ENCODE measurements at places on chromosomes 13 and 19.

- no peak for DNase-seq
Observed at GRCh38 chr19:35729763-35730162, 12.0 kb downstream of the KMT2B start.

DNA sequence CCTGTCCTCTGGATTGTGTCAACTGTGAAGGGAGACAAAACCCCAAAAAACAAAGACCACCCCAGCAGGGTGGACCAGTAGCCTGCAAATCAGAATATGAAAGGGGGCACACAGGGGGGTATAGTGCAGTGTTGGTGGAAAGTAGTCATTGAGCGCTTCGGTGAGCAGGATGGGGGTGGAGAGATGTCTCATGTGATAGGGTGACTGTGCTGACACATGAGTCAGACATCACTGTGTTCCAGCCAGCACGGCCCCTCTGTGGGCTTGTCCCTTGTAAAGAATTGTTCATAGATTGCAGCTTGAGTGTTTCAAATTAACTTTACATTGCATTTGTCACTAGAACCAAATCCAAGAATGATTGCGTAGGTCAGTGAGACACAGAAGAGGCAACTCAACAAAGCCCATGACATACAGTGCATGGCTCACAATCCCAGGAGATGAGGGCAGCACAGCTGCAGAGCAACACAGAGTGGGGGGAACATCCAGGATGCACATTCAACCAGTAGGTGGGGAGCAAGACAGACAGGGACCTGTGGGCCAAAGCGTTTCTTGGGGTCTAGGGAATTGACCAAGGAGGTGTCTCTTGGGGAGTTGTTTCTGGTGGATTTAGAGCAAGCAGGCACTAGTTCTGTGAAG, 7.5 kb downstream of the ZNF440 start:
- DNase-seq: no peak

DNA sequence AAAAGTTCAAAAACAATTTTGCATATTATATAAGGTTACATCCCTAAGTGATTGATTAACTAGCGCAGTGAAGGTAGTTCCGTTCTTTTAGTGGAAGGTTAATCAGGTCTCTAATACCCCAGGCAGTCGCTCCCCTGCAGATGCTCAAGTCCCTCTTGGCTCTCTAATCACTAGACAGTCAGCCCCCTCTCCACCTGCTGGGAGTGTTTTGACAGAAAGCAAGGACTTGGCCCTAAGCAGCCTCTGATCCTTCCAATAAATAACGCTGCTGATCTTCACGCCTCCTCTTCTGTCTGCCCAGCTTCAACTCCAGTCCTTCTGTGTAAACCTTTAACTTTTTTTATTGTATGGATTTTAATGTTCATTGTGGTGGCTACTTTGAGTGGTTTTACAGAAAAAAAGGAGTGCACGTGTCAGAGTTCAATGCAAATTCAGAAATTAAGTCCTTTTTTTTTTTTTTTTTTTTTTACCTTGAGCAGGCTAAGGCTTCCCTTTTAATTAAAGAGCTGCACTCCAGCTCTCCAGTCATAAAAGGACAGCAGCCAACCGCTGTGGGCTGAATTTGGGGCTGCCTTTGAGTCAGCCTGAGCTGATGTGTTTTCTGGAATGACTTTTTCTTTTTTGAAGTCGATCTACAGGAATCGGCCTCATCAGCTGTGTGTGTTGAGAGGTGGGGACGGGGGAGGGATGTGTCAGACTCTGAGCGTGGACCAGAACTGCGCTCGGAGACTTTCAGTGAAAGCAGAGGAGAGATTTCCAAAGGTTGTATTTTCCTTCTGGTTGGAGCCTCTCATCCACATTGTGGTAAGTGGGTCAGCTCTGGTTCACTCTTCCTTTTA, 33.8 kb upstream of the MYO16 start:
- DNase-seq: no peak

GRCh38 chr19:44749994-44750393, 1.5 kb downstream of the BCL3 start:
- DNase-seq: no peak

GRCh38 chr19:806815-807421, 9.7 kb downstream of the PTBP1 start:
- DNase-seq: no peak

DNA sequence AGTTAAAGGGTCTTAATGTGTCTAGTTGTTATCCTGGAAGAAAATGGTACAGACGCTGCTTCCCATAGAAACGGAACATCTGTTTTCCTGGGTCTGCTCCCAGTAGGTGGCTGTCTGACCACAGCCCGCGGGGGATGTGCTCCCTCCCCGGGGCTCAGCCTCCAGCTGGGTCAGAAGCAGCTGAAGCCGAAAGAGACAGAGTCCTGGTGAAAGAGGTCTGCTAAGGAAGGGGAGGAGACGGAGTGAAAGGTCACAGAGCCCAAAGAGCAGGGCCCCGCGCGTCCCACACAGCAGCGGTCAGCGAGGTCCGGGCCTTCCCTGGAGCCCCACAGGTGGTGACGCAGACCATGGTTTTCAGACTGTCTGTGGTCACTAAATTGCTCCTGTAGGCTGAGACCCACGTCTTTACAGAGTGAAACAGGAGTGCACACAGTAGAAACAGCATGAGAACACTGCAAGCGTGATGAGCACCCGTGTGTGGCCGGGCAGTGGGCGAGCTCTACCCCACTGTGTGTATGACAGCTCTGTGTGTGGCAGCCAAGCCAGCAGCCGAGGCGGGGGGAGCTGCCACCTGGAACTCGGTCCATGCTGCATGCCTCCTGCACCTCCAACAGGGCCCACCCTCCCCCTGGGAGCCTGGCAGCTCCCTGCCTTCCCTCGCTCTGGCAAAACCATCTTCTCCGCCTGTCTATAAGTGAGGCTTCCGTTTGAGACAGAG, 52.0 kb upstream of the C13orf46 start:
- DNase-seq: no peak

DNA sequence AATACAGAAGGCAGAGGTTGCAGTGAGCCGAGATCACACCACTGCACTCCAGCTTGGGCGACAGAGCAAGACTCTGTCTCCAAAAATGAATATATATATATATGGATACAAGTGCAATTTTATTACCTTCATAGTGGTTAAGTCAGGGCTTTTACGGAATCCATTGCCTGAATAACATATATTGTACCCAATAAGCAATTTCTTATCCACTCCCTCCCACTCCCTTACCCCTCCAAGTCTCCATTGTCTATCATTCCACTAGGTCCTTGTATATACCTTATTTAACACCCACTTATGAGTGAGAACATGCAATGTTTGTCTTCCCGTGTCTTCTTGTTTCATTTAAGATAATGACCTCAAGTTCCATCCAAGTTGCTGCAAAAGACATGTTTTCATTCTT, 48.3 kb upstream of the AKAP11 start:
- DNase-seq: no peak

- DNase-seq: no peak
Observed at GRCh38 chr19:53646144-53646543, 14.3 kb downstream of the DPRX start.

GRCh38 chr13:77381059-77381458, 54.2 kb upstream of the MYCBP2 start:
- no peak for DNase-seq

GRCh38 chr13:73967397-73968165, 166.6 kb downstream of the KLF12 start:
- no peak for DNase-seq

- no peak for DNase-seq
Observed at GRCh38 chr13:111868716-111869115, 198.2 kb upstream of the SOX1 start.

DNA sequence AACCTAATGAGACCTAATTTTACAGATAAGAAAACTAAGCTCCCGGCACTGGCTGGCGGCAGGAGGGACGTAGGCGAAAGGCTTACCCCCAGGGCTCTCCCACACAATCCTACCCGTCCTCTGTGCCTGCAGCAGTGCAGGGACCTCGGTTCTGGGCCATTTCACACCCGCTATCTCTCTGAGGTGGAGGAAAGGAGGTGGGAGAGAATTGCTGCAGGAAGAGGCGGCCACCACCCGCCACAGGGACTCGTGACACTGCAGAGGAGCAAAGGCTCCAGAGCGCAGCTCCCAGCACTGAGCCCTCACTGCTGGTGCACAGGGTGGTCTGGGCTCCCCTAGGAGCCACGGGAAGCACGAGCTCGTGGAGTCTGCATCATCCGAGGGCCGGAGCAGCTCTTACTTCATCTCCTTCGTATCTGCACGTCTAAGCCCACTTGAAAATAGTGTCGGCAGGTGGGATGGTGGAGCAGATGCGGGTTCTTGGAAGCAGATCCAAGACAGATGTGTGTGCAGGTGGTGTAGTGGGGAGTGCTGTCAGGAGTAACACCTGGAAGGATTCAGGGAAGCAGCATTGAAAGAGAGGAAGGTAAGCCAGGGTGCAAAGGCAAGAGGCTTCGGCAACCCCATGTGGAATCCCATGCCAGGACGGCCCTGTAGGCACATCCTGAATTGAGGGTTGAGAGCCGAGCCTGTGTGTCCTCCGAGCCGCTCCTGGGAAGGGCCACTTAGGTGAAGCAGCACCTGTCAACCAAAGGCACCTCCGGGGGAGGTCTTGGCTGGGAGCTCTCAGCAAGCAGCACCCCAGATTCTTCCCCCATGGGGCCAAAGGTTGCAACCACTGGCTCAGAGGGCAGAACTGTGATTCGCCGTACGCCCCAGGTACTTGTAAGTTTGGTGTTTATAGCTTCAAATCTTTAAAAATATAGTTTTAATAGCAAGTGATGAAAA, 115.8 kb upstream of the SPACA7 start:
- no peak for DNase-seq

DNA sequence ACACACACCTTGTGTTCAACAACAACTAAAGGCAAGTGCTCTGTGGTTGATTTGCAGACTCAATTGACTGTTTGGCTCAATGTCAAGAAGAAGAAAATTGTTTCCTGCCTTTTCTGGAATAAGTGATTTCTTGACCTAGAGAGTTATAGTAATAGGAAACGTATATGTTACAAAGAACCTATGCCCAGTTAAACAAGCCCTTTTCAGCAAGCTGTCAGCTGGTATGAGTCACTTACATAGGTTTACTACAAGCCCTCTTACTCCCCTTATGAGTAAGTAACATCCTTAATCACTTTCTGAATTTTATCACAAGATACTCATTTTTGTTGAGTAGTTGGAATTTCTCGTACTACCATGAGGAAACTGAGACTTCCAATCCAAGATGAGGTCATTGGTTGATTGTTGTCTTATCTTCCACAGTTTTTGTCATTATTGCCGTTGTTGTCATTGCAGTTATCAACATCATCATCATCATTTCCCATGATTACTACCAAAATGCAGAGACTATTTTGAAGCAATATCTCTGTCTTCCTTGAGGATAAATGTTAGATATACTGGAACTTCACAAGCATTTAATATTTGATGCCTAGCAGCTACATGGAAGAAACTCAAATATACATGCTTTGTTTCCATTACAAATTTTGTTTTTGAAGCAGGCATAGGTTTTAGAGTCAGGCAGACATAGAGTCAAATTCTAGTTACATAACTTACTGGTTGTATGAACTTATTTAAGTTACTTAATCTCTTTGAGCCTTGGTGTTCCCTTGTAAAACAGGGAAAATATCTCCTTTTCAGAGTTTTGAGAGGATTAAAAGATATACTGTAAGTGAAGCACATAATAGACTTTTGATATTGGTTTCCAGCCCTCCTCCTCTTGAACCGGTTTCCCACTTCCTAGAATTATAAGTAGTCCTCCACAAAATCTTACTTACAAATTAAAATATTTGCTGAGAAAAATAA, 106.0 kb downstream of the RAP2A start:
- no peak for DNase-seq

- DNase-seq: no peak
Observed at GRCh38 chr19:46611776-46612175, 10.6 kb downstream of the CALM3 start.

- DNase-seq: no peak
Observed at GRCh38 chr19:16608290-16608739, 19.7 kb downstream of the MED26 start.

GRCh38 chr13:40272776-40273139, 393.7 kb downstream of the FOXO1 start:
- DNase-seq: no peak

GRCh38 chr13:26529441-26529840, 28.0 kb upstream of the WASF3 start:
- DNase-seq: peak; percentile 66

DNA sequence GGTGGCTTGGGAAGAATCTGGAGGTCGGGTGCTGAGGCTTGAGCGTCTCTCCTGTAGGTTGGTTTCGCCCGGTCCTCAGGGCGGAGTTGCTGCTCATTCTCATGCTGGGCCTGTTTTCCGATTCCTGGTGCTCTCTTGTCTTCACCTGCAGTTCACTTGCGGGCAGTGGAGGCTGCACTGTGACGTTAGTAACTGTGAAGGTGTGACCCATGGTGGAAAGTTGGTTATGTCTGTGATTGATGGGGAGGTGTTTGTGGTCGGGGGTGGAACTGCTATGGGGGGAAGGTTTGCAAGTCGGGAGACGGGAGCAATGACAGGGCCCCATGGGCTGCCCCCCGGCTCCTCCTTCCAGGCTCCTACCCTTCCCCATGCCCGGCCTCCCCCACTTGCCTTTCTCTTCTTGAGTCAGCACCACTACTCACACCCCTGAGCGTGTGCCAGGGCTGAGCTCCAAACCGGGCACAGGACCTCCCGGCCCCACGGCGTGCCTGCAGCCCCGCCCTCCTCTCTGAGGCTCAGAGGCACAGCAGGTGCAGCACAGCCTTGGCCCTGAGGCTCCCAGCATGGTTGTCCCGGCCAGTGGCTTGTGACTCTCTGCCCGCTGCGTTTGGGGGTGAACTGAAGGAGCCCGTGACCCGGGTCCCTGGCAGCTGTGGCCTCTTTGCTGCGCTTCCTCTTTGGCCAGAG, 79.1 kb downstream of the ATP11A start:
- no peak for DNase-seq

DNA sequence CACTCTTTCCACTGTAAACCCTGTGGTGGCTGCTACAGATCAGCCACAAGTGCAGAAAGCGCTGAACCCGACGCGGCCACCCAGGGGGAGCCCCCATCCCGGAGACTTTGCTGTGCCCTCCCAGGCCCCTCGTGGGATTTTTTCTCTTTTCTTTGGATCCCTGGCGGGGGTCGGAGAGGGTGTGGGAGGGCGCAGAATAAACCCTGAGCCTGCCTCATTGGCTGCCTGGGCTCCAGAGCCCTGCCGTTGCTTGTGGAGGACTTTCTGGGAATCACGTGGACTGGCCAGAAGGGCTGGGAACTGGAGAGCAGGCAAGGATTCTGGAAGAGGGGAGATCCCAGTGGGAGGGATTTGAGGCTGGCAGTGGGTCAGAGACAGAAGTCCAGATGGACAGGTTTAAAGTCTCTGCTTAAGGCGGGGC, 24.9 kb downstream of the GADD45B start:
- DNase-seq: no peak

- DNase-seq: no peak
Observed at GRCh38 chr13:54733639-54734038, 1705.0 kb downstream of the OLFM4 start.

GRCh38 chr19:12695997-12696365, 450 bp downstream of the FBXW9 start:
- DNase-seq: no peak

Data from renal cortex interstitium (tissue), 15 donors.